ENCODE measurements at places on chromosomes 1 and 21. TPM values are rescaled to one million over a fixed set of nuclear protein-coding genes. Genes with fewer than 3 reads are reported as not detected.
A peak's percentile ranks its signal among the peaks of the same experiment; 100 is the strongest.

EEIG2 gene
- 56.7 TPM for total RNA-seq

IFI16 gene
- total RNA-seq = 15.5 TPM

PKLR gene
- total RNA-seq = not detected

FLG2 gene
- not detected for total RNA-seq

PFKL gene
- 111 TPM for total RNA-seq

BSND gene
- not detected for total RNA-seq

BTG2 gene
- total RNA-seq = 5.3 TPM

GRCh38 chr21:28719723-28720122 is 273.0 kb downstream of the LTN1 start:
- DNase-seq = no peak

DNA sequence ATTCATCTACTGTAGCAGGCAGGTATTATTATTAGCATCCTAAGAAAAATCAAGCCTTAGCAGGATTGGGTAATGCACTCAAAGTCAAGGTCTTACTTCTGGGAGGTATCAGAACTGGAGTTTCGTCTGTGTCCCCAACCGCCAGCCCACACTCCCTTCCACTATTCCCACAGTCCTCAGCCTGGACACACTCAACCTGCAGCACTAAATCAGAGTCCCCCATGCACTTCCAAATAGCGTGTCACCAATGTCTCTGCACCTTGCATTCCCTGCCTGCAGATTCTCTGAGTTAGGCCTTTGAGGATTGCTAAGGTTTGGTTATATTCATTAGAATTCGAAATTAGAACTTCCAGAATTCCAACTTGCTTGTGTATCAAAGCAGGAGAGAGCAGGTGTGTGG is 3.9 kb downstream of the LYPD8 start:
- DNase-seq = no peak

DNA sequence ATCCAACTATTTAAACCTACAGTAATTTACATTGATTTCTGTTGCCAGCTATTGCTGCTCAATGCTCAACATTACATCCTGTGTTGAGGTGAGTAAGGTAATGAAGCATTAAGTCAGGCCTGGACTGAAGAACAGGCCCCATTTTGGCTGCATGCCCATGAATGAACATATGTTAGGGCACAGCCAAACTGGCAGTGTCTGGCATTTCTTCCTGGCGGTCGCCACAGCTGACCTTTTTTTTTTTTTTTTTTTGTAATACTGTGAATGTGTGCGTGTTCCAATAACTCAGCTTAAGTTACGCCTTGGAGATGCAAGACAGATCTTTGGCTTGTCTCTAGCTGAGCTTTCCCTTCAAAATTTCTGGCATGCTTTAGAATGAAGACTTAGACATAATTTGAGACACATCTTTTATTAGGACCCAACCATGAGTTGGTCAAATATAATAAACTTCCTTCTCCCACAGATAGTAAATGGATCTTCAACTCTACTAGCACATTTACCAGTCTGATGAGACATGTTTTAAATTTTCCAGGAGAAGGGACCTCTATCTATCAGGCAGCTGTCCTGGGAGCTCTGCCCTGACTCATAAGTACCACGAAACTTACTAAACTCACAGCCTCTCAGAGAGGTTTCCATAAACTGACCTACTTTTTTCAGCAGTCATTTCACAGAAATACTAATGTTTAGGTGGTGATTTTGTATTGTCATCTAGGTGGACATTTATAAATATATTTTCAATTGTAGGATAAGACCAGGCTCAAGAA is 341.1 kb upstream of the RUNX1 start:
- no peak for DNase-seq

DNA sequence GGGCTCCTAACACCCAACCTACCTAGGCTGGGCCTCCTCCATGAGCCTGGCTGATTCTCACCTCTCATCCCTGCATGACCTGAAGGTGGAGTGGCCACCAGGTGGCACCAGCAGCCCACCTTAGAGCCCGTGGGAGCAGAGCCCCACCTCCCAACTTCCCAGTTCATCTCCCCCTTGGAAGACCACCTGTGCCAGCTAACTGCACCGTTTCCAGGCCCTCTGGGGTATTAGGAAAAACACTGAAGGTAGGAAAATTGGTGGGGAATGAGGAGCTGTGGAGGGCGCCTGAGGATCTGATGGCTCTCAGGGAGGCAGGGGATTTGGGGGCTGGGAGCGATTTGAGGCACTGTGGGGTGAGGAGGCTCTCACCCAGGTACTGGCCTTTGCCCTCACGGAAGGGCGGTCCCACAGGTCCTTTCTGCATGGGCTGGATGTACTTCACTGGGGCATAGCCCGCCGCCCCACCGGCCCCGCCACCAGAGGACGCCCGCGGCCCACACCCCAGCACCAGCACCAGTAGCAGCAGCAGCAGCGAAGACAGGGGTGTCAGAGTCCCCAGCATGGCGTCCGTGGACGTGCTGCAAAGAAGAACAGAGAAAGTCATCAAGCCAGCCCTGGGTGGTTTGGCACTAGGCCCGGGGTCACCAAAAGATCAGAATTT is 11.1 kb downstream of the ADPRS start:
- DNase-seq = peak; percentile 81

- no peak for DNase-seq
These were observed 68.4 kb downstream of the TNR start for GRCh38 chr1:175675017-175675416.

DNA sequence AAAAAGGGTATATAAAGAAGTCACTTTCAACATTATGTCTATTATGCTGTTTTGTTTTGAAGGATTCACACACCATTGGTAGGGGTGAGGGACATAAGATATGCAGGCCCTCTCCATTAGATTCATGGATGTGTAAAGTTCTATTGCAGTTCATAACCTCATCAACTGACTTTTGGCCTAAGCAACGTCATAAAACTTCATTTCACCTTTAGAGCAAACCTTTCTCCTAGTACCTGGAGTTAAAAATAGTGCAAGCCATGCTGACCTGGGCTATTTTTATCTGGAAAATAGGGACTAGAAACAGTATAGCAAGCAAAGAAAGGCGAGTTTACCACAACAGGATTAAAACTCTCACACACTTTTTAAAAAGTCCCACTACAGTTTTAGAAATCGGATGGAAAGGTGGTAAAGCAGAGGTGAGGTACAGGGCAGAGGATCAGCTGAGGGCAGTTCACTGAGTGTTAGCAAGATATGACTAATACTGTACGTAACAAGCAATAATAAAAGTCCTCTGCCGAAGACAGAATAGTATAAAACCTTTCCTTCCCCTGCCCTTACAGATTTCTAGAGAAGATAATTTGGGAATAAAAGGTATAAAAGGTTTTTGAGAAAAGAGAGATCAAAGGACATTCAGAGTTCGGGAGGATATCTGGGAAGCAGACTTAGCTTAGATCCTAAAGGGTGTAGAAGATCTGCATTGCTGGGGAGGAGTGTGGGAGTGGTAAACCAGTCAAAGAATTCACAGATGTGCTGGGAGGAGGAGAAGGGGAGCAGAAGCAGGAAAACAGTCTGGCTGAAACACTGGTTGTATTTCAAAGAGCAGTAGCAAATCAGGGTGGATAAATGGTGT is 14.3 kb downstream of the EGLN1 start:
- no peak for DNase-seq

- DNase-seq = peak; percentile 93
These were observed at the start of gene PACC1 for GRCh38 chr1:212414328-212415106. TSS of gene PACC1 (minus strand) at chr1:212414886. CDS start at chr1:212414757, 129 bp downstream.

GRCh38 chr21:25759573-25759972 is 24.8 kb downstream of the GABPA start:
- no peak for DNase-seq

GRCh38 chr1:5271264-5271663 is 616.9 kb downstream of the AJAP1 start:
- no peak for DNase-seq

GRCh38 chr1:247324204-247324787 is 7.4 kb downstream of the ZNF496 start:
- no peak for DNase-seq

DNA sequence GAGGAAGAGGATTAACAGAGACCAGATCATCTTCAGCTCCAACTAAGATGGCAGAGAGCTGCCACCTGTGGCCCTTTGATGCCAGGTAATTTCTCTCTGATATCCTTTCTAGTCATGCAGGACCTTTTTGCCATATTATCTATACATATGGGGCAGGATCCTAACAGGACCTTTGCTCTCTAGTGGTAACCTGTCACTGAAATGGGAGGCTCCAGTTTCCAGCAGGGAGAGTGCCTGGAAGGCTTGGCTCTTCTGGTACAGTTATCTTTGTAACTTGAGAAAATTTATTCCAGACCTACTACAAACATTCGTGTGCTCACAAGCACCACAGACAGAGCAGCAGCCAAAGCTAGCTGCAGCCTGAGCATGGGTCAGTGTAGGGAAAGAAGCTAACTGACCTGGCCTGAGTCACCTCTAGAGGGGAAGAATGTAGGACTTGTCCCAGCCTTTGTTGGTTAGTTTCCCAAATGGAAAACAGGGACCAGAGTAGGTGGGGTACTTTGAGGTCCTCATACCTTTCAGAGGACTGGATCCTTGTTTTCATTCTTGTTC is 86.5 kb upstream of the MACF1 start:
- no peak for DNase-seq

DNA sequence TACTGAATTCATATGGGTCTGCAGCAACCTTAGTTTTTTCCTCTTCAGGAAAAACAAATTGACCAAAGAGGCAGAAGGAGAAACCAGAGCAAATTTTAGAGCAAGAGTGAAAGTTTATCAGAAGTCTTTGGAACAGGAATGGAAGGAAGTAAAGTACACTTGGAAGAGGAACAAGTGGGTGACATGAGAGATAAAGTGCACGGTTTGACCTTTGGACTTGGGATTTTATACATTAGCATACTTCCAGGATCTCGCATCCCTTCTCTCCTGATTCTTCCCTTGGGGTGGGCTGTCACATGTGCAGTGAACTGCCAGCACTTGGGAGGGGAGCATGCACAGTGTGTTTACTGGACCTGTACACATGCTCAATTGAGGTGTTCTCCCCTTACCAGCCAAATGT is 754.8 kb upstream of the ADAMTS5 start:
- DNase-seq = no peak

DNA sequence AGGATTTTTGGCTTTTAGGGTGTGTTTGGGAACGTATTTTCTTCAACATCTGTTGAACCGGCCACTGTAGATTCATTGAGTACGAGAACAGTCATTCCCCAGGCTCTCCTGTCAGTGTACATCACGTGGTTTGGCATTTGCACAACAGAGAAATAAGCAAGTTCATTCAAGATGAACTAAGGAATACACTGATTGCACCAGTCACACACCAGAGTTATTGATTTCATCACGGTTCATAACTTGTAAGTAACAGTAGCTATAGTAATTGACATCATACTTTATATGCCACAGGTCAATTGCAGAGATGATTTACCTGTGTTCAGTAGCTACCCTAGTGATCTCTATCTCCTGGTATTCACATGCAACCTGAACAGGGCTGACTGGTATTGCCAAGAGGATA is 90.7 kb upstream of the ETS2 start:
- no peak for DNase-seq
